Globus pallidus (tissue), 1 donor: ENCODE measurements at places on chromosomes 1 and 21.

- DNase-seq, result no peak
Measured at GRCh38 chr1:59110271-59110670, 186.6 kb upstream of the FGGY start.

- no peak for DNase-seq
Measured at GRCh38 chr1:39189592-39190041, 14.9 kb upstream of the MACF1 start.

- DNase-seq, result no peak
Measured at GRCh38 chr1:13541435-13542215, 27.8 kb upstream of the LRRC38 start.

- peak; percentile 71 for DNase-seq
Measured at GRCh38 chr1:219555806-219556205, 57.1 kb downstream of the ZC3H11B start.

DNA sequence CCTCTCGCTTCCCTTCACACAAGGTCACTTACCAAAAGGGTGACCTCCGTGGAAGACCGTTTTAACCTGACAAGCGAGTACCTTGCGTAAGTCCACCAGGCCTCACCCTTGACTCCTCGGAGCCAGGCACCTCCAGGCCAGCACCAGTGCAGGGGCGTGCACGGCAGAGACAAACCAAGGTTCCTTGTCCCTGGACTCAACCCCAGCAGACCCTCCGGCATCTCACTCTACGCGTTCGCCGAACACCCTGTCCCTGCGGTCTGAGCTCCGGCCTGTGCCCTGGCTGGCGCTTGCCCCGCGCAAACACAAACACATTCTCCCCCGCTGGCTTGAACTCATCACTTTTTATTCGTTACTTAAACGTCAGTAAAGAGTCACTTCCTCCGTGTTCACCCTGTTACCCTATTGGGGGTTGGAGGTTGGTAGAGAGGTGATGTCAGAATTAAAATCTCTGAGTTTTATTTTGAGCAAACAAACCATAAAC, 4.5 kb downstream of the TBX15 start:
- DNase-seq, result no peak

- no peak for DNase-seq
Measured at GRCh38 chr1:21775985-21776562, 6.9 kb downstream of the USP48 start.

- DNase-seq, result no peak
Measured at GRCh38 chr1:9395018-9395417, 102.3 kb downstream of the SPSB1 start.
